ENCODE measurements at places on chromosomes 1 and 21. TPM values are rescaled to one million over a fixed set of nuclear protein-coding genes. Genes with fewer than 3 reads are reported as not detected.

The SLAMF9 gene
- 0.43 TPM for total RNA-seq

The FUCA1 gene
- total RNA-seq, result 10.1 TPM

The IL20 gene
- total RNA-seq, result not detected

The ZNF648 gene
- total RNA-seq, result not detected

The RNU1-1 gene
- total RNA-seq, result not detected

The FMOD gene
- total RNA-seq, result 0.02 TPM

The MEGF6 gene
- 7.6 TPM for total RNA-seq

All from A549 treated with dexamethasone at 1 μM for 4 hours (cell line).